ENCODE measurements at places on chromosomes 16 and 17. TPM values are rescaled to one million over a fixed set of nuclear protein-coding genes. Genes with fewer than 3 reads are reported as not detected.

- no peaks in the 10 kb centered on the region for H3K27me3 ChIP-seq
- peak; percentile 53 for DNase-seq
- H3K36me3 ChIP-seq, result no peaks in the 10 kb centered on the region
- H3K4me3 ChIP-seq, result no peak overlapping the region
- peaks cover 39% of the 10 kb centered on the region for H3K4me1 ChIP-seq
- H3K27ac ChIP-seq, result peak overlapping the region; percentile 55
Measured at GRCh38 chr16:87956365-87957231, 5.4 kb downstream of the BANP start.

TLCD2 gene
- 48.6 TPM for total RNA-seq

DNA sequence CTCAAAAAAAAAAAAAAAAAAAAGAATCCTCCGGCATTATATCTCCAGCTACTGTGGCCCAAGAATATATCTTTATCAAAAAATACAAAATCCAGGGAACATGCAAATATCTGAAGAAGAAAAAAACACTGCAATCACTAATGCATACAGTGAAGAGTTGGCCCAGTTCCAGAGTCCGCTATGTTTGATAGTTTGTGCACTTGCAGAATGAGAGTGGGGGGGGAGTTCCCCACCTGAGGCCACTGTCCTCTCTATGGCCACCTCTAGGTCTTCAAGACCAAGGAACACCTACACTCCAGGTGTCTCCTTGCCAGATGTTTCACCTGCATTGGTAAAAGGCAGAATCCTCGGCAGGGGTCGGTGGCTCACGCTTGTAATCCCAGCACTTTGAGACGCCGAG is 4.0 kb downstream of the ZNF785 start:
- DNase-seq, result no peak
- no peak overlapping the region for H3K27ac ChIP-seq
- H3K4me3 ChIP-seq, result no peak overlapping the region
- no peaks in the 10 kb centered on the region for H3K36me3 ChIP-seq

DNA sequence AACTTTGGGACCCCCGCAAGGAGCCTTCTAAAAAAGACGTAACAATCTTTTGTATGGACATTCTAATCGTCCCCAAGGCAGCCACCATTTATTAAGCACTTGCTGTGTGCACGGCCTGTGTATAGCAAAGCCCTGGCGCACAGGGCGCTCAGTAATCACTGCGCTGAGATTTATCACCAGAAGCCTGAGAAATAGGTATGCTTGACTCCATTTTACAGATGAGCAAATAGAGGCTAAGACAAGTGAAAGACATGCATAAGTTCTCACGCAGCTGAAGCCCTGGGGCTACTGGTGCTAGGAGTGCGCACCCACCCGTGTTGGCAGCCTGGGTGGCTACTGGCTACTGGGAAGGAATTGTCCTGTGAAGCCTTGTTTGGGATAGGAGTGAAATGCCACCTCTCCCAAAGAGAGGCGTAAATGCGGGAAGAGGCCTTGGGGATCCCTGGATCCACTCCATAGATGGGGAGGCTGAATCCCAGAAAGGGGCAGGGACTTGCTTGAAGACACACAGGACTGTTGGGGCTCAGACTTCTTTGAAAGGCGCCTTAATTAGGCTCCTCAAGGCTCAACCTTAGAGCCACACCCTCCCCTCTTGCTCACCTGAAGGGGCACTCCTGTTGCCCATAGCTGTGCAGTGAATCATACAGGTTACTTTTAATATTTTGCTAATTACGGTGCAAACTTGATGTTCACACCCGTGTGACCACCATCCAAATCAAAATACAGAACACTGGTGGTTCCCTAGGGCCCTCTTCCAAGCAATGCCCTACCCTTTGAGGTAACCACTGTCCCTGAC is 634 bp upstream of the NATD1 start:
- peaks cover 22% of the 10 kb centered on the region for H3K4me1 ChIP-seq
- H3K27ac ChIP-seq, result peak overlapping the region; percentile 64
- no peak for DNase-seq
- peak overlapping the region; percentile 64 for H3K4me3 ChIP-seq

RNF112 gene
- total RNA-seq, result 7.2 TPM

All from transverse colon (tissue), 4 donors.